ENCODE measurements at places on chromosomes 2 and 18. TPM values are rescaled to one million over a fixed set of nuclear protein-coding genes. Genes with fewer than 3 reads are reported as not detected.

NAGK gene
- 121 TPM for polyA plus RNA-seq

GLI2 gene
- 2.8 TPM for polyA plus RNA-seq

ALLC gene
- not detected for polyA plus RNA-seq

RAD51AP2 gene
- 0.02 TPM for polyA plus RNA-seq

CRYBA2 gene
- polyA plus RNA-seq: not detected
